ENCODE measurements at places on chromosomes 1 and 21. TPM values are rescaled to one million over a fixed set of nuclear protein-coding genes. Genes with fewer than 3 reads are reported as not detected.
A peak's percentile ranks its signal among the peaks of the same experiment; 100 is the strongest.

DNA sequence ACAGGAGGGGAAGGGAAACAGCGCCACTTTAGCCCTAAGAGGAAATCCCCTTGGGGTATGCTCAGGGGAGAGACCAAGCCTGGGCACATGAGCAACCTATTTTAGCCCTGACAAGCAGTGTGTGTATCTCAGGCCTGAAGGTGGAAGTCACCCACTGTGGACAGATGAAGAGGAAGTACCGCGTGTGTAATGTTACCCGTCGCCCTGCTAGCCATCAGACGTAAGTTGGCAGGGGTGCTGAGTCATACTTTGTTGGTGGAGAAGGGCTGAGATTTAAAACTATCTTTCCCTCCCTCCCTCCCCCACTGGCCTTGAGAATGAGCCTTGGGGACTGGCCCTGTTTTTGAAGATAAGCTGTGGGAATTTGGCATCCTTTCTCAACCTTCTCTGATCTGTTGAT, 11.2 kb downstream of the AGO1 start:
- DNase-seq, result no peak

- DNase-seq, result no peak
These were observed 1.1 kb downstream of the GNG4 start for GRCh38 chr1:235648407-235648907.

DNA sequence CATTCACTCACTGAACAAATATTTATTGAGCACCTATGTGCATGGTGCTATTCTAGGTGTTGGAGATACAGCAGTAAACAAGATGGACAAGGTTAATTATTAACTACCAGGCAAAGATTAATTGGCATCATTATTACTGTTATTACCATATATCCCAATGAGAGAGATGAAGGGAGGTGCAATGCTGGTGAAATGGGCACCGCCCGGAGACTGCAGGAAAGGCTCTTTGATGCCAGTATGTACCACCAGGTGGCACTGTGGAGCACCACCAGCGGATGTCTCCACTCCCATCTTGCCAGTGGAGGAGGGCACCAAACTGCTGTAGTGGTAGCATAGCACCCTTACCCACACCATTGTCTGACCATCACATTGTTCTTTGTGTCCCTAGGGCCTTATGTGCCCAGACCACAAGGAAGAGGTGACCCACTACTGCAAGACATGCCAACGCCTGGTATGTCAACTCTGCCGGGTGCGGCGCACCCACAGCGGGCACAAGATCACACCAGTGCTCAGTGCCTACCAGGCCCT, 3.0 kb downstream of the TRIM46 start:
- peak; percentile 47 for DNase-seq

- DNase-seq, result no peak
These were observed 94.0 kb downstream of the HMGB4 start for GRCh38 chr1:33957854-33958253.

- DNase-seq, result no peak
These were observed 594.6 kb upstream of the ZP4 start for GRCh38 chr1:238485057-238485911.

GRCh38 chr1:57672346-57673140, 248.7 kb upstream of the DAB1 start:
- DNase-seq, result no peak

- no peak for DNase-seq
These were observed 586.1 kb upstream of the ZP4 start for GRCh38 chr1:238476841-238477240.

- DNase-seq, result no peak
These were observed 349.6 kb downstream of the HHAT start for GRCh38 chr1:210678306-210678705.

DNA sequence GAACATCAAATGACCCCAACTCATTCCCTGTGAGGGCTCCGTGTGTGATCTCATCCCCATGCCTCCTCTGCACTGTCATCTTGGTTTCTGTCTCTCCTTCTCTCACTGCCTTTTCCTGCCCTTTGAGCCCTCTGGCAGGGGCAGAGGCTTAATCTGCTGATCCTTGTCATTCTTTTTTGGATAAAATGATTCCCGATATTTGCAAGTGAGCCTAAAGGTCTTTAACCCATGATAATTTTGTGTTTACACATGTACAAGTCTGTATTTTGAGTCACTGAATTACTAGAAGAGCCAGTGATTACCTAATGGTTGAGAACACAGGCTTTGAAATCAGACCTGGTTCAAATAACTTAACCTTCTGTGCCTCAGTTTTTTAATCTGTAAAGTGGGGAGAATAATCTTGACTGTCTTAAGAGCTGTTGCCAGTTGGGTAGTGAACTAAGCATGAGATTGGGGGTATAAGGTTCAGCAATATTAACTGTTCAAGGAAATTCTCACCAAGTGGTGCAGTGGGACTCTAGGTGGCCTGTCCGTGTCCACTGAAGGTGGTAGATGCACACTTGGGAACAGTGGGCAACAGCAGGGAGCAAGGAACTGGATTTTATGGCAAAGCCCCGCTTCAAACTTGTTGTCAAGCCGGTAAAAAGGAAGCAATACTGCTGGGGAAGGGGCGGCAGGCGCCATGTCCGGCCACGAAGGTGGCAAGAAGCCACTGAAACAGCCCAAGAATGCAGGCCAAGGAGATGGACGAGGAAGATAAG, 1.6 kb downstream of the ECHDC2 start:
- no peak for DNase-seq

DNA sequence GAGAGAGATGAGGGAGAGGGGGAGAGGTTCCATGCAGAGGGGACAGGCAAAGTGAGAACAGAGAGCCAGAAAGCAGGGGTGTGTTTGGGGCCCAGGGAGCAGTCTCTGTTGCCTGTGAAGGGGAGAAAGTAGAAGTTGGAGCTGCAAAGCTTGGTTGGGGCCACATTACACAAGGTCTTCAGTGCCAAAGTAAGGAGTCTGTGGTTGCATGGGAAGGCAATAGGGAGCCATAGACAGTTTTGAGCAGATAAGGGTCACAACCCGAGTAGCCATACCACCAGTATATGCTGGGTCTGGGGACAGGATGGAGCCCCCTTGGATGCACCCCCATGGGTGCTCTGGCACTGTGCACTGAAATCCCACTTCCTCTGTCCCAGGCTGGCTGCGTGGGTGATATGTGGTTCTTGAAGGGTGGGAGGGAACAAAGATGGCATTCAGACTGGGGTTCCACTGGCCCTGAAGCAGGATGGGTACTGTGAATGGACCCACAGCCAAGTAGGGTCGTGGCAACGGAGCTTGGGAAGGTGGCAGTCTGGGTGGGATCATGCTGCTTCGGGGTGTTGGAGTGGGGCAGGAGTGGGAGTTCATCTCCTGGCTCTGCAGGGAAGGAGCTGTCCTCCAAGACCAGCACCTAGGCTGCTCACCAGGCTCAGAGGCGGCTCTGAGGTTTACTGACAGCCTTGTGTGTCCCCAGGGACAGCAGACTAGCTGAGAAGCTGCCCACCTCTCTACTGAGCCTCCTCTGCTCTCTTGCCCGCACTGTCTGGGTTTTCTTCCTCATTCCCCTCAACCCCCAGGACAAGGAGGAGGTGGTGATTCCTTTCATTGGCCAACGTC, 12.1 kb downstream of the DRAXIN start:
- no peak for DNase-seq

DNA sequence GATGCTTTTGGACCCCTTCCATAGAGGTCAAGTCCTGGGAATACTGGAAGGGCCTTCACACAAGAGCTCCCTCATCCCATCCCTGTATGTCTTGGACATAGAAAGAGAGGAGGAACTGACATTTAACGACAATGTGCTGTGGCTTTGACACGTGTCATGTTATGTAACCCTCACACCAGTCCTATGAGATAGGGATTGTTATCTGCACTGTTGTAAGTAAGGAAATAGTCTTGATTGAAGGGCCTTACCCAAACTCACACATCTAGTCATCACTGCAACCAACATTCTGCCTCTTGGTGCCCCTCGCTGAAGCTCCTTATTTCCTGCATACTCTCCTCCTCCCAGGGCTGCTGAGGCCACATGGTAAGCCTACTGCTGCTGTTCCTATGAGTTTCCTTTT, 63.7 kb upstream of the ANGPTL1 start:
- no peak for DNase-seq

DNA sequence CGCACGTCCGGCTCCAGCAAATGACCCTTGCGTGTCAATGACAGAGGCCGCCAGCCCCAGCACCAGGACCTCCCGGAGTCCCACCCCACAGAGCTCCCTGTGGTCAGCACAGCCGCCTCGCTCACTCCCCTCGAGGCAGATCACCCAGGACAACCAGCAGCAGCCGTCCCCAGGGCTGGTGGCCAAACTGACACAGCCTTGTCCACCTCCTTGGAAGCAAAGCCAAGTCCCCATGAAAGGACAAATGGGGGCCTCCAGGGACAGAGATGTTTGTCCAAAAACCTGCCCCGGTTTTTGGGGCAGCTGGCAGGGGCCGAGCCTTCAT, 2.1 kb downstream of the KRTAP10-10 start:
- DNase-seq, result no peak

- DNase-seq, result no peak
These were observed 182.9 kb downstream of the PRDM16 start for GRCh38 chr1:3251807-3252428.

- DNase-seq, result peak; percentile 89
These were observed 88.6 kb downstream of the RIPK4 start for GRCh38 chr21:41678016-41678923.

- no peak for DNase-seq
These were observed 149.4 kb upstream of the CAMK1G start for GRCh38 chr1:209434066-209434465.

- DNase-seq, result no peak
These were observed 25.8 kb upstream of the RUNX3 start for GRCh38 chr1:24955779-24956365.

Gene WNT4
- not detected for total RNA-seq

Gene PEF1
- total RNA-seq, result 57.1 TPM

Gene TP73
- total RNA-seq, result 0.69 TPM

Gene SMIM11
- total RNA-seq, result 6.4 TPM

Gene ENO1
- total RNA-seq, result 1,559 TPM

Gene CA14
- total RNA-seq, result 2.4 TPM

Gene LAX1
- total RNA-seq, result not detected

Gene LIPI
- not detected for total RNA-seq

Gene COA7
- total RNA-seq, result 30.4 TPM

Gene ZSWIM5
- total RNA-seq, result 11.0 TPM

Gene GOLT1A
- 19.4 TPM for total RNA-seq

Gene ADAMTS1
- 0.02 TPM for total RNA-seq

Gene CD1B
- not detected for total RNA-seq

Gene NECTIN4
- 12.4 TPM for total RNA-seq

Gene PADI3
- total RNA-seq, result not detected

Gene NTRK1
- total RNA-seq, result not detected
